Activated naive CD8-positive, alpha-beta T cell treated with anti-CD3 and anti-CD28 coated beads for 36 hours (primary cell): ENCODE measurements at places on chromosomes 2 and 18. TPM values are rescaled to one million over a fixed set of nuclear protein-coding genes. Genes with fewer than 3 reads are reported as not detected.

GRCh38 chr2:234026693-234027254 is 23.7 kb upstream of the SPP2 start:
- no peak for DNase-seq

GRCh38 chr2:158359846-158360245 is 96.7 kb downstream of the CCDC148 start:
- DNase-seq, result peak; percentile 3

DNA sequence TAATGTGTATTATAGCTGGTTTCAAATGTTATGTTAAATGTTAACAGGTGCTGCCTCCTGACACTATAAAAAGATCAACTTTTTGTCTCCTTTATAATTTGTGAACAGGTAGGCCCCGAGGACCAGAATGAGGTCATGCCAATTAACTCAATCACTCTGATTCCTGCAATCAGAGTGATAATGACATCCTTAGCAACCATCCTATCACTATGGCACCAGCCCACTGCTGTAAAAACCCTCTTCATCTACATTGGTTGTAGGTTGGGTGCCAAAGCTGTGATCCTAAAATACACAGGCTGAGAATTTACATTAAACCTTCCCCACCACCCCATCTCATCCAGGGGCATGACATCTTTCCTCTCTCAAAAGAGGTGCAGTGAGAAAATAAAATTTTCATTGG is 103.5 kb downstream of the CPO start:
- no peak for DNase-seq

DNA sequence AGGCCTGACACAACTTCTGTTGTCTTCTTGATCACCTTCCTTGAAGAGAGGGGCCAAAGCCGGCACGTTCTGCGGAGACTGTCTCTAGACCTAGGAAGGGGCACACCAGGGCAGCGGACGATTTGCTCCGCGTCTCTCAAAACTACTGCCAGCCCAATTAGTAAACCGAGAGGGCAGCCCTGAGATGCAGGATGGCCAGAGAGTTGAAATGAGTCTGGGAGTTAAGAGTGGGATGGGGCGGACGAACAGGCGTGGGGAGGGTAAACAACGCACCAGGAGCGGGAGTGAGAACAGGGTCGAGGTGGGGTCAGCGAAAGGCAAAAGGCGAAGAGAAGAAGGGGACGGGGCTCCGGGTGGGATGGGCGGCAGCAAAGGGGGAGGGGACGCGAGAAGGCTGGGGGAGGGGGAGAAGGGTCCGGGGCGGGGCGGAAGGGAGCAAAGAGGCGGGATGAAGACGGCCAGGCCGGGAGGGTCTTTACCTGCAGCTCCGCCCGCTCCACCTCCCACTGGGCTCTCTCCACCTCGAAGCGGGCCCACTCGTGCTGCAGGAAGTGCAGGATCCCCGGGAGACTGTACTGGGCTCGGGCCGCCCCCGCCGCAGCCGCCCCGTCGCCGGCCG is 476 bp downstream of the STRN start:
- peak; percentile 28 for DNase-seq

GRCh38 chr2:107927034-107927534 is 59.2 kb upstream of the SLC5A7 start:
- DNase-seq, result no peak

- DNase-seq, result no peak
Observed at GRCh38 chr18:25326361-25326952, 25.5 kb downstream of the ZNF521 start.

- DNase-seq, result peak; percentile 80
Observed at GRCh38 chr2:216606551-216607276, 26.5 kb upstream of the IGFBP2 start.

DNA sequence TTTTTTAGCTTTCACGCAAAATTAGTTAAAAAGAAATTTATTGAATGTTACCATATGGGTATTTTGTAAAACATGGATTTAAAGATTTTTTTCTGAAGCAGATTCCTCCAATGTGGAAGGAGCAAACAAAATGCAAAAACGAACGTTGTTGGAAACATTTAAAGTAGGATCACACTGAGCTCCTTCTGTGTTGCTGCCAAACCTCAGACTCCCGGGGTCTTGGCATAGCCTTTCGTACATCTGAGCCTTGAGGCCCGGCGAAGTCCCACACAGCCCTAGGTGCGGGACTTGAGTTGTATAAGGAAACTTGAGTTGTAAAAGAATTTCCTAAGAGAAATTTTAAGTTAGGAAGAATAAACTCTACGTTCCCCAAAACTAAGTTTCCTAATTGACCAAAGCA is 52.0 kb upstream of the CD226 start:
- DNase-seq, result no peak

- DNase-seq, result no peak
Observed at GRCh38 chr2:130303169-130303568, 39.5 kb upstream of the IMP4 start.

DNA sequence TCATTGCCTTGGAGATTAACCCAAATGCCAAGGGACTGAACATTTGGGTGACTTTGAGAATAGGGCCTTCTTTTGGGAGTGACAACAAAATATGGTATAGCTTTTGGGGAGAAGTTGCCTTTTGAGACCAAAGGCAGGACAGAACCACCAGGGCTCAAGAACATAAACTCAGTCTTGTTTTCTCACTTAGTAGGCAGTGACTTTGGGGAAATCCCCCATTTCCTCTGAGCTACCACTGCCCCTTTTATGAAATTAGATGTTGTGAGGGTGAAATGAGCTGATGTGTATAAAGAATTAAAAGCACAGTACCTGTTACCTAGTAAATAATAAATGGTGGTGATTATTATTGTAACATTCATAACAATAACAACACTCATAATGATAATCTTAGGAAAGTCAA is 36.5 kb downstream of the GPD2 start:
- no peak for DNase-seq

- no peak for DNase-seq
Observed at GRCh38 chr2:76639171-76639680, 883.0 kb downstream of the LRRTM4 start.

- DNase-seq, result no peak
Observed at GRCh38 chr2:30201990-30202389, 29.3 kb upstream of the LBH start.

- DNase-seq, result no peak
Observed at GRCh38 chr18:21672521-21673267, 31.9 kb downstream of the ABHD3 start.

DNA sequence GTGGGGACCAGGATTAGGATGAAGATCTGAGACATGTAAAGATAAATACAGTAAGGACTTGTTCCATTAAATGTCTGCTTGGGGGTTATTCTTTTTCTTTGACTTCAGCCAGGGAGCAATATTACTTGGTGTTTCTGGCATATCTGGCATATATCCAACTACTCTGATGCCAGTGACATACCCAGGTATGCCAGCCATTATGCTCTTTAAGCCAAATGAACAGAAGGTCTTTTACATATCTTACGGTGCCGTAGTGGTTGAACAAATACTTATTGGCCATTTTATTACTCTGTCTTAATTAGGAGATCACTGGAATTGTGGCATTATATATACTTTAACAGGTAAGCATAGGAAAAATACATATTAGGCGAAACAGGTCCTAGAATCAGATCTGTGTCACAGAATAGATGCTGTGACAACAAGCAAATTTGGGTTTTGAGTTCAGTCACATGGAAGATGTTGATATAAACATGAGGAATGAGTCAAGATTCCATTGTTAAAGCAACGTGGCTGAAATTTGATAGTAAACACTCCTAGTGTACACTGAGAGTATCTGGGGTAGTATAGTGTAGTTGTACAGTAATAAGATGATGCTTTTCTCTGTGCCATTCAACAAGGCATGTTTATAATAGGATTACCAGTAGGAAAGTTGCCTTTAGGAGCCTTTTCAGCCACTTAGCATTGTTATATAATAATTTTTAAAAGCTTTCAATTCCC is 62.6 kb downstream of the KCTD18 start:
- DNase-seq, result no peak

- no peak for DNase-seq
Observed at GRCh38 chr2:39510140-39510539, 73.1 kb upstream of the MAP4K3 start.

DNA sequence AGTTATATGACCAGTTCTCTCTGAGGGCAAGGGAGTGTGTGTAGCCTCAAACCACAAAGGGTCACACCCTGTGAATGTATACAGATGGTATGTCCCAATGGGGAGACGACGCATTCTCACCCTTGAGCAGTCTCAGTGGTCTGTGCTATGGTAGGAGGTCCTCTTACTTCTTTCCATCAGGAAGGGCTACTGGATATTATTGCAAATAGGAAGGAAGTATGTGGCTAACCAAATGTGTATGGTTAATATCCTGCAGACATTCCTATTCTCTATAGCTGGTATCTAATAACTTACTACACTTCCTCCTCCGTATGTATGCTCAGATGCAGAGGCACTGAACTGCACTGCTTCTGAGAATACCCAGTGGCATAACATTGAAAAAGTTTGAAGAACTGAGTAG is 306.7 kb upstream of the CCDC68 start:
- DNase-seq, result no peak

DNA sequence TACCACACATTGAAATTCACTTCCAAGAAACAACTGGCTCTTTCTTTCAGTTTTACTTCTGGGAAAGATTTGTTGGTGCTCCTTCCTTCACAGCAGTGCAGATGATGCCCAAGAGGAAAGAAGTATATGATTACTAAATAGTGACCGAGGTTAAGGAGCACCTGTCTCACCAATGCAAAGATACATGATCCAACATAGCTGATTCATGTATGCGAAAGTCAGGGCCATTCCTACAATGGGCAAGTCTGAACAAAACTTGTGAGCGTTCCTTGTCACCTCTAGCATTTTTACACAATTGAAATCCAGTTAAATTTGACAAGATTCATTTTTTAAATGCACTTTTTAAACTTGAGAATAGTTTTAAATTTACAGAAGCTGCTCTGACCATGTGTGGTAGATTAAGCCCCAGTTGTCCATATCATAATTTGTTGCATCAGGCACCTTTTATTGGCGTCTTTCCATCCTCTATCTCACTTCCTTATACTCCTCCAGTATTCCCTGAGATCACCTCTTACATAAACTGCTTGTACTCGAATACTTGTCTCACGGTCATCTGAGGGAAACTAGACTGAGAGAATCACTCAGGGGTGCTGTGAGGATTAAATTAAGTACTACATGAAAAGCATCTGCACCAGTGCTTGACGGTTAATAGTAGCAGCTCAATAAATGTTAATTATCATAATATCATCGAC is 438.8 kb upstream of the CDH20 start:
- DNase-seq, result no peak

- no peak for DNase-seq
Observed at GRCh38 chr2:152173831-152174230, 1.7 kb downstream of the STAM2 start.

GRCh38 chr18:44325903-44326635 is 354.6 kb upstream of the SETBP1 start:
- peak; percentile 6 for DNase-seq

GRCh38 chr2:215685238-215685990 is 249.5 kb upstream of the FN1 start:
- DNase-seq, result no peak

DNA sequence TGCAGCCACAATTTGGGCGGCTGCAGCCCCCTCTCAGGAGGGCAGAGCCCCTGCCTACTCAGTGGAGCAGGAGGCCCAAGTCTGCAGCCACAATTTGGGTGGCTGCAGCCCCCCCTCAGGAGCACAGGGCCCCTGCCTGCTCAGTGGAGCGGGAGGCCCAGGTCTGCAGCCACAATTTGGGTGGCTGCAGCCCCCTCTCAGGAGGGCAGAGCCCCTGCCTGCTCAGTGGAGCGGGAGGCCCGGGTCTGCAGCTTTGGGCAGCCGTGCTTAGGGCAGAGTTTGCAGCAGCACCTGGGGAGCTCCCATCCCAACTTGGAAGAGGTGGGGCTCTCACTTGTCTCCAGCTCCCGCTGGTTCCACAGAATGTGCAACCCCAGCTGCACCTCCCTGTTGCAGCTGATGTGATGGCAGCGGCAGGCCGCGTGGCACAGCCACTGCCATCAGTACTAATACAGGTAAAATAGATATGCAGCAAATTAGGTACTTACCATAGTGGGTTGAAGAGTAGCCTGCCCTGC is 99.4 kb downstream of the TWIST2 start:
- no peak for DNase-seq

GRCh38 chr18:49727816-49728215 is 85.5 kb downstream of the ACAA2 start:
- no peak for DNase-seq

- no peak for DNase-seq
Observed at GRCh38 chr2:8394131-8394530, 287.7 kb upstream of the ID2 start.

DNA sequence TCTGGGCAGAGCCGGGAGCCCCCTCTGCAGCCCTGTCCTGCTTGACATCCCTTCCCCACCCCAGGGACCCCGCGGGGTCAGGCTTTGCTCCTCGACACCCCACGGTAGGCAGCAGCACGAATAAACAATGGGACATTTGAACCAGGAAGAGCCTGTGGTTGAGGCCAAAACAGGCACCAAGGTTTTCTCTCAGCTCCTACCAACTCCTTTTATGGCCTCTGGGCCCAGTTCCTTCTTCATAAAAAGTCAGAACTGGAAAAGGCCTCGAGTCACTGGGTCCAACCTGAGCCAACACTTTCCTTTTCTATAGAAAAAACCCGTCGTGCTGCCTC is 20.6 kb downstream of the TEX44 start:
- no peak for DNase-seq

DNA sequence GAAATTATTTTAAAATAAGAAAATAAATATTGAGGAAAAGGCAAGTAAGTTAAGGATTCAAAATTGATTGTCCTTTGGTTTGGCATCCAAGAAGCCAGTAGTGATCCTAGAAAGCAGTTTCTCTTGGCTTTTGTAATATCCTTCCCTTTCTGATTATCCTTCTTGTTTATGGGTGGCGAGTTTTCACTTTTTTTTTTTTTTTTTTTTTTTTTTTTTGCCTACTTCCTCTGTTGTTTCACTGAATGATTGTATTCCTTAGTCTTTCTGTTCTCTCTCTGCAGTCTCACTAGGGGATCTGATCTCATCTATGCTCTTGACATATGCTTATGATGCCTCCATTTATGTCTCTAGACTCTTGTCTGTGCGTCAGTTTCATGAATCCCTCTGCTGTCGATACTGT is 4.2 kb downstream of the NAPG start:
- no peak for DNase-seq

DNA sequence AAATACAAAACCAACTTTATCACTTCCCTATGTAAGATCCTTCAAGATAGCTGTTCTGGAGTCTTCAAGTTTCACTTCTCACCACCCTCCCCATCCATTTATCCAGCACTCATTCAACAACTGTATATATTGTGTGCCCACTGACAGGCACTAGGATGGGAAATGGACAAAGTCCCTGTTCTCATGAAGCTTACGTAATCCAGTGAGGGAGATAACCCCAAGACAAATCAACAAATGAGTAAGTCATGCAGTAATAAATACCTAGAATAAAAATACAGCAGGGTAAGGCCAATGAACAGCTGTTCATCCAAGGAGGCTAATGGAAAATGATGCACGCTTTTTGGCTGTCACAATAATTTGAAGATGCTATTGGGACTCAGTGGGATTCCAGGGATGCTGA is 133.8 kb downstream of the MEMO1 start:
- DNase-seq, result no peak

Gene DNAJC5G
- total RNA-seq, result not detected

Gene MATN3
- not detected for total RNA-seq

Gene IL36RN
- not detected for total RNA-seq

Gene PAX3
- total RNA-seq, result not detected

Gene DNER
- total RNA-seq, result not detected

Gene DYNAP
- not detected for total RNA-seq

Gene RND3
- not detected for total RNA-seq

Gene FAM110C
- total RNA-seq, result 0.14 TPM
